ENCODE measurements at places on chromosomes 11 and 22. TPM values are rescaled to one million over a fixed set of nuclear protein-coding genes. Genes with fewer than 3 reads are reported as not detected.

- no peak for DNase-seq
Measured at GRCh38 chr22:42726811-42727210, 6.1 kb upstream of the A4GALT start.

DNA sequence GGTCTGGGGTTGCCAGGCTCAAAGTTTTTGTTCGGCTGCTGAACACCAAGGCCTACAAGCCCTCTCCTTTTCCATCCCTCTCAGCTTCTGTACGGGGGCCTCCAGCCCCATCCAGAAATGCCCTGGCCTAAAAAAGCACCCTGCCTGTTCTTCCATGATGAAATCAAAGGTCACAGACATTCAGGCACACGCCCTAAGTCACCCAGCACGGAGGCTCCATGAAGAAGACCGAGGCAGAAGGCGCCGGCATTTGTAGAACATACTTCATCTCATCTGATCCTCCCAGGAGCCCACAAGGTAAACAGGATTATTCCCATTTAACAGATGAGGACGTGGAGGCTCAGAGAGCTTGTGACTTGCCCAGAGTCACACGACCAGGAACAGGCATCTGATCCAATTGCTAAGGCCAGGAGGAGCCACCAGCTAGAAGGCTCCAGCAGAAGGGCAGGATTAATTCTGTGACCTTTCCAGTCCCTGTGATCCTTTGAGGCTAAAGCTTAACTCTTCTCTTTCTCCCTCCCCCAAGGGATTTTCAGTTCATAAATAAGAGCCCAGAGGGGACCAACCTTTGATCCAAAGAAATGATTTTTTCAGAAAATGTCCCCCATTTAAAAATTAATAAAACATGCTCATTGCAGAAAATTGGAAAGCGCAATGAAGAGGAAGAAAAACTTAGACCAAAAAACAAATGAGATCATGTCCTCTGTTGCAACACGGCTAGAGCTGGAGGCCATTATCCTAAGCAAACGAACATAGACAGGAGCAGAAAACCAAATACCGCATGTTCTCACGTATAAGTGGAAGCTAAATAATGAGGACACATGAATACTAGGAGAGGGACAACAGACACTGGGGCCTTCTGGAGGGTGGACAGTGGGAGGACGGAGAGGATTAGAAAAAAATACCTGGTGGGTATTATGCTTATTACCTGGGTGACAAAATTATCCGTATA lies 38.7 kb downstream of the CYTH4 start:
- no peak for DNase-seq

GRCh38 chr11:125022551-125022950 lies 40.6 kb upstream of the SLC37A2 start:
- no peak for DNase-seq

DNA sequence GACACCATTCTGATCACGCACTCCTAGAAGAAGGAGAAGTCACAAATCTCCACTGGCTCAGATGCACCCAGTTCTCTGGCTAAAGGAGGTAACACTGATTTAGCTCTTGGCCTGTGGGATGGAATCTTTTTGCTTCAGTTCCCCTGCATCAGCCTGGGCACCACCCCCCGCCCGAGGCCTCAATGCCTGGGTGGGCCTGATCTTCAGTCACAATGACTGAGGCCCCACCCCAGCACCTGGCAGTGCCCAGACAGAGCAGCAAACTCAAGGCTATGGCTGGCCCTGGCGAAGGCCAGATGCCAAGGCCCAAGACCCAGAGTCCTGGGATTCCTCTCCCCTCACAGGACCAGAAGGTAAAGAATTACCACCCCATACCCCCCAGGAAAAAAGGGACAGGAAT lies 5.0 kb downstream of the CYB561A3 start:
- DNase-seq, result no peak

DNA sequence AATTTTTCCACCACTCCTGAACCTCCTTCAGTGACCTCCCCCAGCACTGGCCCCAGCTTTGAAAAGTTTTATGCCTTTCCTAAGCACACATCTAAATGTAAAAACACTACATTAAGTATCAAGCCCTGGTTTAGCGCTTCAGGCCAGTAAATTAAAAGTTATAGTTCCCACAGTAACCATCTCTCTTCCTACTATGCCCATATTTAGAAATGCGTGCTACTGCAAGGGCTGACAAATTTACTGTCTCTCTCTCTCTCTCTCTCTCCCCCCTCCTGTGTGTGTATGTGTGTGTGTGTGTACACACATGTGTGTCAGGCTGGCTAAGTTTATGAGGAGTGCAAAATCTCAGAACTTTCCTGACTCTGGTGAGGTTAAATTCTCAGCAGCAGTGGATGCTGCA lies 231.4 kb downstream of the LARGE1 start:
- no peak for DNase-seq

- no peak for DNase-seq
Measured at GRCh38 chr11:111819829-111820237, 51.5 kb downstream of the ALG9 start.

DNA sequence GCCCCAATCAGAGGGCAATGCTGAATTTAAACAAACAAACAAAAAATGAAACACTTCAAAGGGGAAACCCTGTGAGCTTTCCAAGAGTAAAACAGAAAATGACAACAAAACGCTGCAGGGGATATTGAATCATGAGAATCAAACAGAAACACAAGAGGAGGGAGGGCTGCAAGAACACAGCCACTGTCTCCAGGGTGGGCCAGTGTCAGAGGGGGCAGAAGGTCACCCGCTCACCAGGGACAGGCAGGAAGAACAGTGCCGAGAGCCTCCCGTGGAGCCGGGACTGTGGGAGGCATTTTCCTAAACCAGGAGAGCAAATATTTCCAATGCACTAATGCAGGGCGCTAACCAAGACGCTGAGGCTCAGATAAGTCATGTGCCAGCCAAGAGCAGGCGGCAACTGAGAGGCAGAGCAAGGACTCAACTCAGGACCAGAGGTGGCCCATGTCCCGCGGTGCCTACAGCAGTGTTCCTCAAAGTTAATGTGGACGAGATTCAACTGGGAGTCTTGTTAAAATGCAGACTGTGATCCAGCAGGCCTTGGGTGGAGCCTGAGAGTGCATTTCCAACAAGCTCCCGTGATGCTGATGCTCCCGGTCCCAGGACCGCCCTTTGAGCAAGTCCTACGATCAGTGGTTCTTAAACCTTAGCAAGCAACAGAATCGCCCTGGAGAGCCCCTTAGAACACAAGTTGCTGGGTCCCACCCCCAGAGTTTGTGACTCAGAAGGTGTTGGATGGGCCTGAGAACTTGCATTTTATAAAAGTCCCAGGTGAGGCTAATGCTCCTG lies 197.2 kb downstream of the TENM4 start:
- no peak for DNase-seq

GRCh38 chr11:65962141-65962564 lies 619 bp downstream of the SART1 start:
- no peak for DNase-seq

- no peak for DNase-seq
Measured at GRCh38 chr22:22702237-22703202, 58.1 kb downstream of the GGTLC2 start.

GRCh38 chr11:78504181-78504580 lies 70.5 kb downstream of the NARS2 start:
- no peak for DNase-seq

ACCS gene
- 6.5 TPM for total RNA-seq

PLAAT5 gene
- total RNA-seq, result not detected

MS4A8 gene
- not detected for total RNA-seq

CYB561A3 gene
- 45.0 TPM for total RNA-seq

SAA2 gene
- total RNA-seq, result 4.9 TPM

RNF26 gene
- total RNA-seq, result 5.0 TPM

CRYBB2 gene
- total RNA-seq, result not detected

PKP3 gene
- 44.0 TPM for total RNA-seq

DNAL4 gene
- 11.7 TPM for total RNA-seq
